ENCODE measurements at places on chromosomes 13 and 19.
A peak's percentile ranks its signal among the peaks of the same experiment; 100 is the strongest.

- H3K27ac ChIP-seq, result no peak overlapping the region
- no peak overlapping the region for H3K4me3 ChIP-seq
- no peak for DNase-seq
- H3K27me3 ChIP-seq, result no peaks in the 10 kb centered on the region
Observed at GRCh38 chr13:85441364-85441763, 357.9 kb downstream of the SLITRK6 start.

- no peaks in the 10 kb centered on the region for H3K36me3 ChIP-seq
- peaks cover 6% of the 10 kb centered on the region for H3K4me1 ChIP-seq
- DNase-seq, result no peak
- no peak overlapping the region for H3K4me3 ChIP-seq
- H3K27ac ChIP-seq, result no peak overlapping the region
Observed at GRCh38 chr13:33728271-33729037, 89.5 kb upstream of the RFC3 start.

DNA sequence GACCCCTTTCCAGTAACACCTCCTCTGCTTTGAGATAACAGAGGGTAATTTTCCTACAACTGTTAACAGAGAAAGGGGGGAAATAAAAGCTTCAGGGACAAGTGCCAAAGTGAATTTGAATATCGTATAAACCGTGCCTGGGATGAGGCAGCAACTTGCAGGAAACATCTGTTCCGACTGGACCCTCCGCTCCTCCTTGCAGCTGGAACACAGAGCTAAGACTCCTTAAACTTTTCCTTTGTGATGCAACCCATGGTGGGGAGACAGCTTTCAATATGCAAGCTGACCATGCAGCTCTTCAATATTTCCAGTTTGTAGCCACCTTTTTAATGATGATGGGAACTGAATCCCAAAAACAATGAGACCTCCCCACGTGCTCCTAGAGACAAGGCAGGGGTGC, 432.6 kb downstream of the ZNF536 start:
- no peaks in the 10 kb centered on the region for H3K4me1 ChIP-seq
- no peak overlapping the region for H3K4me3 ChIP-seq
- no peak for DNase-seq

- no peak overlapping the region for H3K27ac ChIP-seq
- H3K36me3 ChIP-seq, result peaks cover 22% of the 10 kb centered on the region
- H3K4me1 ChIP-seq, result no peaks in the 10 kb centered on the region
- DNase-seq, result no peak
Observed at GRCh38 chr13:49927755-49928154, 8.4 kb downstream of the SPRYD7 start.

GRCh38 chr19:14511229-14511593, 7.0 kb downstream of the DNAJB1 start:
- H3K27me3 ChIP-seq, result no peaks in the 10 kb centered on the region
- peaks cover 60% of the 10 kb centered on the region for H3K36me3 ChIP-seq
- H3K4me1 ChIP-seq, result peaks cover 46% of the 10 kb centered on the region
- no peak overlapping the region for H3K4me3 ChIP-seq

DNA sequence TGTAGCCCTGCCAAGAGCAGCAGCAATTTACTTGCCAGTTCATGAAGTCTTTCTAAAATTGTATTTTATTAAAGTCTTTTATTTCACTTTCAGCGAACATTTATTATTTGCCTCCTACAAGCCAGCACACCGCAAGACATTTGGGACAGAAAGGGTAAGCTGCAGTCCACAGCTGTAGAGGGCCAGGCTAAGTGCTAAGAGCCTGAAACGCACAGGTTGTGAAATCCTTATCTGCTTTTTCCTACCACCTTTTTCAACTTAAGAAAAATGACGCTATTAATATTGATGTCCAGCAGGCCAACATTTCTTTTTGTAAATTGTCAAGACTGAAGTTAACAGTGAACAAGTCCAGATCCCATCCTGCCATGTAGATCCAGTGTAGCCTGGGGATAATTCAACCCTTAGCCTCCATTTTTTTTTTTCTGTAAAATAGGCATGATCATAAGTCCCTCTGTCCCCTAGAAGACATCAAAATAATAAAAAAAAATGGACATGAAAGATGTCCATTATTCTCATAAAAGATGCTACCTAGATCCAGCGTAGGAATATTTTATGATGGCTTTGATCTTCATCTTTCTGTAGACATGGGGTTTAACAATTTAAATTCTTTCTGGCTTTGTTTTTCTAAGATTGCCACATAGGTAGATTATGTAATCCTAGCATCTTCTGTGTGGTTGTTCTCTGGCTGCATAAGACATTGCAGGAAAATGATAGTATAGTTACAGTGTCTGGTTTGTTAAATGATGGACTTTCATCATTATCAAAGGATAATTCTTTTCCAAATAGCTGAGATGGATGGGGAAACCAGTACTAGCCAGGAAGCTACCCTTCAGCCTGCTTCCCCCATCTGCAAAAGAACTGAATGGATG, 128.4 kb downstream of the SHISA2 start:
- DNase-seq, result no peak
- no peak overlapping the region for H3K4me3 ChIP-seq
- peaks cover 4% of the 10 kb centered on the region for H3K36me3 ChIP-seq
- H3K4me1 ChIP-seq, result peaks cover 8% of the 10 kb centered on the region
- H3K27me3 ChIP-seq, result no peaks in the 10 kb centered on the region

DNA sequence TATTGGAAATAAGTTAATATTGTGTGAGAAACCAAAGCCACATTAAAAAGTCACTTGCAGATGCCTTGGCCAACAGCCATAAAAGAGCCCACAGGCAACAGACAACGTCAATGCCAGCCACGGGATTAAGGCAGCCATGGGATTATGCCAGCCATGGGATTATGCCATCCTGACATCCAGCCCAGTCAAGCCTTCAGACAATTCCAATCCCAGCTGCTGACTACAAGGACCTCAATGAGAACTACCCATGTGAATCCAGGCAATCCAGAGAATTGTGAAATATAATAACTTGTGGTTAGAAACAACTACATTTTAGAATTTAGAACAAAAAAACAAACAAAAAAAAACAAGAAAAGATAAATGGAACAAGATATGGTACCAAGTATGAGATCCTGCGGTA, 356.6 kb downstream of the EFNB2 start:
- no peak overlapping the region for H3K4me3 ChIP-seq
- H3K27me3 ChIP-seq, result no peaks in the 10 kb centered on the region
- no peaks in the 10 kb centered on the region for H3K4me1 ChIP-seq
- no peak for DNase-seq

DNA sequence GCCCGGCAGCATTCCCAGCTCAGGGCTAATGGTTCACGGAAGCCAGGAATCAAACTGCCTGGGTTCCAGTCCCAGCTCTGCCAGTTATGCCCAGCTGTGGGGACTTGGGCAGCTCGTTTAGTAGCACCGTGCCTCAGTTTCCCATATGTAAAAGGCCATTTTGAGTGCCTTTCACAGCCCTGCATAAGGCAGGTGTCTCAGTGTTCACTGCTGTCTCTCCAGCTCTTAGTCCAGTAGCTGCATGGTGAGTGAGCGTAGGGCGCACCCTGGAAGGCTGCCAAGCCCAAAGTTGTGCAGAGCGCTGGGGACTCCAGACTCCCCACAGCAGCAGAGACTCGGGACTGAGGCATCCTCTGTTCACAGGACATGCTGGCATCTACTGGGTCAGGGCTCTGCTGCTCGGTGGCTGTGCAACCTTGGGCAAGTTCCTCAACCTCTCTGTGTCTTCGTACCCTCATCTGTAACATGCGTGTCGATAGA, 5.5 kb downstream of the RPL28 start:
- no peak for DNase-seq
- no peak overlapping the region for H3K27ac ChIP-seq
- H3K27me3 ChIP-seq, result no peaks in the 10 kb centered on the region
- H3K4me3 ChIP-seq, result no peak overlapping the region
- H3K4me1 ChIP-seq, result peaks cover 53% of the 10 kb centered on the region

GRCh38 chr13:67353941-67354340, 123.8 kb upstream of the PCDH9 start:
- H3K4me1 ChIP-seq, result no peaks in the 10 kb centered on the region
- H3K27ac ChIP-seq, result no peak overlapping the region
- H3K36me3 ChIP-seq, result no peaks in the 10 kb centered on the region
- DNase-seq, result no peak

GRCh38 chr13:34993470-34993869, 51.4 kb downstream of the NBEA start:
- H3K4me3 ChIP-seq, result no peak overlapping the region
- H3K4me1 ChIP-seq, result no peaks in the 10 kb centered on the region
- no peak overlapping the region for H3K27ac ChIP-seq
- no peaks in the 10 kb centered on the region for H3K36me3 ChIP-seq
- H3K27me3 ChIP-seq, result no peaks in the 10 kb centered on the region
- DNase-seq, result no peak

- no peak for DNase-seq
- peaks cover 8% of the 10 kb centered on the region for H3K36me3 ChIP-seq
- peaks cover 12% of the 10 kb centered on the region for H3K4me1 ChIP-seq
- no peak overlapping the region for H3K4me3 ChIP-seq
- H3K27me3 ChIP-seq, result no peaks in the 10 kb centered on the region
Observed at GRCh38 chr19:492091-492531, 4.2 kb upstream of the MADCAM1 start.

DNA sequence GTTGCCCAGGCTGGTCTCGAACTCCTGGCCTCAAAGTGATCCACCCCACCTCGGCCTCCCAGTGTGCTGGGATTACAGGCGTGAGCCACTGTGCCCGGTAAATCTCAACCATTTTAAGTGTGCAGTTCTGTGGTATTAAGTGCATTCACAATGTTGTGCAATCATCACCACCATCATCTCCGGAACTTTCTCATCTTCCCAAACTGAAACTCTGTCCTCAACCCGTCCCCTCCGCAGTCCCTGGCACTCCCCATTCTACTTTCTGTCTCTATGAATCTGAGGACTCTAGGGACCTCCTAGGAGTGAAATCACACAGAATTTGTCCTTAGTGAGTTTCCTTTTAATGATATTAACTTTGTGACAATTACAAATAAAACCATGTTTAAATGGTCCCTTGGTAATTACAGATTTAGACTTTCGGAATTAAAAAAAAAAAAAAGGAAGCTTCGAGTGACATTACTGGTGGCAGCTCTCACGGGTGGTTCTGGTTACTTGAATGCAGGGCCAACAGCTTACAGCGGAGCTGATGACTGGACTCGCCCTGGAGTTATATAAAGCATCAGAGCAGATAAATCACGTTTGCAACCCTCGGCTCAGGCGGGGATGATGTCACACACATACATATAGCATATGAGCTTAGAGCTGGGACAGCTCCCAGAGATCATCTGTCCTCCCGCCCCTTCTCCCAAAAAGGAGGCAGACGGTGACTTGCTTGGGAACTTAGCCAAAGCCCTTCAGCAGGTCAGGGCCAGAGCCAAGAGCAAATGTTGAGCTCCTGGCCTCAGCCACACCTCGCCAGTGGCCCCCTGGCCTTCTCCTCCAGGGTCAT, 89.8 kb downstream of the ZNF557 start:
- no peaks in the 10 kb centered on the region for H3K4me1 ChIP-seq
- H3K27me3 ChIP-seq, result no peaks in the 10 kb centered on the region
- DNase-seq, result no peak

GRCh38 chr19:8146877-8147581, 2.4 kb downstream of the FBN3 start:
- H3K4me1 ChIP-seq, result no peaks in the 10 kb centered on the region
- H3K27ac ChIP-seq, result no peak overlapping the region
- H3K4me3 ChIP-seq, result no peak overlapping the region
- H3K36me3 ChIP-seq, result peaks cover 3% of the 10 kb centered on the region
- H3K27me3 ChIP-seq, result peaks cover 82% of the 10 kb centered on the region

- no peaks in the 10 kb centered on the region for H3K4me1 ChIP-seq
- H3K36me3 ChIP-seq, result no peaks in the 10 kb centered on the region
- no peak overlapping the region for H3K4me3 ChIP-seq
- H3K27me3 ChIP-seq, result no peaks in the 10 kb centered on the region
Observed at GRCh38 chr13:70829748-70830147, 721.5 kb upstream of the KLHL1 start.

DNA sequence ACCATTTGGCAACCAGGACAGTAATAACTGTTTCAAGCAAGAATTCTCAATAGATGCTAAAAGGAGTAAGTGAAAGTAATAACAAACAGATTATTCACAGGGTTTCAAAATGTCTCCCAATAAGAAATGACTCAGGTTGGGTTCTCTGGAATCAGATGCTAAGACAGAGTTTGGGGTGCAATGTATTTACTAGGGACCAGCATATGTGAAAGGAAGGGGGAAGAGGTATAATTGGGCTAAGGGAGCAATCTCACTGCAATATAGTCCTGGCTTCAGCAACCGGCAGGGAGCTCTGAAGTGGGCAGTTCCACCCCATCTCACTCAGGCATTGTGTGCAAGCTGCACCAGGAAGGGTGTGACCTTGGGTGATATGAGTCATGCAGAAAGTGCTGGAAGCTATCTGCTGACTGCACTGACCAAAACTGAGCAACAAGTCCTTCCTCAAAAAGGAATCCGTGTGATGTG, 23.4 kb downstream of the ZDHHC20 start:
- no peaks in the 10 kb centered on the region for H3K27me3 ChIP-seq
- peak overlapping the region; percentile 33 for H3K27ac ChIP-seq
- H3K4me3 ChIP-seq, result peak overlapping the region; percentile 34
- peaks cover 43% of the 10 kb centered on the region for H3K4me1 ChIP-seq
- peaks cover 5% of the 10 kb centered on the region for H3K36me3 ChIP-seq
- no peak for DNase-seq

- no peak overlapping the region for H3K4me3 ChIP-seq
- no peaks in the 10 kb centered on the region for H3K36me3 ChIP-seq
- no peak overlapping the region for H3K27ac ChIP-seq
Observed at GRCh38 chr13:36061054-36061453, 70.1 kb downstream of the DCLK1 start.

DNA sequence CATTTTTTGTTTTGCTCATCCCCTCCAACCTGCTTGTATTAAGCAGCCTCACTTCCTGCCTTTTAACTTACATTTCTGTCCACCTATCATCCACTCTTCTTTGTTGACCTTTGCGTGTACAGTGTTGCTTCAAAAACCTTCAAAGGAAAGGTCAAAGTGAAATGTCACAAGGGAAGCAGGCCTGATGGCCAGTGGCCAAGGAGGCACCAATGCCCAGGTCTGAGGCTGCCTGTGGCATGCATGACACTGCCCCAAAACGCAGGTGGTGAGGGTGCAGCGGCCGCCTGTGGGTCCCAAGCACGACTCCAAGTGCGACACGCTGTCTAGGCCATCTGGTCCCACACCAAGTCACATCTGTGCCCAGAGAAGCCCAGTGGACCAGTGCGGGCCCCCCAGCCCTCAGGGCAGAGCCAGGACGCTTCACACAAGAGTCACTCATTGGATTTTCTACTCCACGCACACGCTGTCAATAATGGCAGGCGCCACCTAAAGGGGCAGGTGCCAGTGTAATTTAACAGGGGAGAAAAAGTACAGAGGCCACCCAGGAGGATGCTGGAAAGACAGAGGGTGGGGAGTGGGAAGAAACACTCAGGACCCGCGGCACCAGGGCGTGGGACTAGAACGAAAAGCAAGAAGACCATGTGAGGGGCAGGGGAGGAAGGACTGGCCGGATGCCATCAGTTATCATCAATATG, 23.5 kb downstream of the SLC7A1 start:
- H3K27me3 ChIP-seq, result no peaks in the 10 kb centered on the region
- no peak overlapping the region for H3K4me3 ChIP-seq
- H3K4me1 ChIP-seq, result peaks cover 25% of the 10 kb centered on the region
- no peak overlapping the region for H3K27ac ChIP-seq

GRCh38 chr13:65860306-65860705, 1369.8 kb downstream of the PCDH9 start:
- DNase-seq, result no peak
- no peaks in the 10 kb centered on the region for H3K4me1 ChIP-seq
- H3K4me3 ChIP-seq, result no peak overlapping the region
- no peaks in the 10 kb centered on the region for H3K27me3 ChIP-seq
- no peaks in the 10 kb centered on the region for H3K36me3 ChIP-seq
